Placental epithelial cell (primary cell): ENCODE measurements at places on chromosomes 6 and 20. TPM values are rescaled to one million over a fixed set of nuclear protein-coding genes. Genes with fewer than 3 reads are reported as not detected.

The GRIK2 gene
- total RNA-seq = 1.2 TPM in 1 of 2 replicates, not detected in the other

The FOXS1 gene
- not detected in 2 replicates for total RNA-seq

The IL17F gene
- not detected in 2 replicates for total RNA-seq

The SLC32A1 gene
- total RNA-seq = not detected in 2 replicates

The HSPA12B gene
- total RNA-seq = under 0.01 and 0.22 TPM in 2 replicates

The MOG gene
- total RNA-seq = not detected in 2 replicates

The TGM3 gene
- total RNA-seq = not detected in 2 replicates

The ADGRG6 gene
- total RNA-seq = 107 and 120 TPM in 2 replicates

The STK35 gene
- 22.1 and 25.9 TPM in 2 replicates for total RNA-seq

The SNX14 gene
- total RNA-seq = 99.3 and 110 TPM in 2 replicates

The CCND3 gene
- 143 and 151 TPM in 2 replicates for total RNA-seq

The MCCD1 gene
- not detected in 2 replicates for total RNA-seq

The NHLRC1 gene
- total RNA-seq = 3.1 and 3.9 TPM in 2 replicates

The TTK gene
- total RNA-seq = 6.7 and 8.1 TPM in 2 replicates

The TNXB gene
- total RNA-seq = 168 and 255 TPM in 2 replicates

The OOEP gene
- 0.33 TPM in 1 of 2 replicates, not detected in the other for total RNA-seq

The MUCL3 gene
- not detected in 2 replicates for total RNA-seq

The FAM83C gene
- total RNA-seq = under 0.01 and 0.33 TPM in 2 replicates

The RAET1L gene
- 0.22 TPM in 1 of 2 replicates, not detected in the other for total RNA-seq

The SUPT3H gene
- total RNA-seq = 19.4 and 28.3 TPM in 2 replicates

The TRIM10 gene
- not detected in 2 replicates for total RNA-seq

The ABHD12 gene
- 43.1 and 49.5 TPM in 2 replicates for total RNA-seq

The BMP6 gene
- 0.39 and 2.1 TPM in 2 replicates for total RNA-seq

The ELOVL2 gene
- not detected in 2 replicates for total RNA-seq

The IPCEF1 gene
- 0.11 and 1.2 TPM in 2 replicates for total RNA-seq

The DAAM2 gene
- total RNA-seq = 0.22 and 0.39 TPM in 2 replicates

The PSORS1C2 gene
- total RNA-seq = not detected in 2 replicates

The BNIP5 gene
- total RNA-seq = not detected in 2 replicates

The AIF1 gene
- total RNA-seq = not detected in 2 replicates

The HSPA1L gene
- total RNA-seq = 0.11 and 1.6 TPM in 2 replicates
